Esophagus muscularis mucosa (tissue), 4 donors: ENCODE measurements at places on chromosomes 1 and 21. TPM values are rescaled to one million over a fixed set of nuclear protein-coding genes. Genes with fewer than 3 reads are reported as not detected.

MCOLN2 gene
- 0.23 TPM for total RNA-seq

DYNLT5 gene
- 3.1 TPM for total RNA-seq

HPDL gene
- total RNA-seq: 0.19 TPM

PLEKHA6 gene
- 22.4 TPM for total RNA-seq

CD84 gene
- total RNA-seq: 5.8 TPM

SRM gene
- 69.7 TPM for total RNA-seq

MUTYH gene
- total RNA-seq: 22.1 TPM

HUNK gene
- 0.99 TPM for total RNA-seq

MCOLN3 gene
- total RNA-seq: 0.65 TPM

KCNJ9 gene
- not detected for total RNA-seq

GRCh38 chr1:24964811-24965570 is 34.9 kb upstream of the RUNX3 start:
- no peak for DNase-seq

DNA sequence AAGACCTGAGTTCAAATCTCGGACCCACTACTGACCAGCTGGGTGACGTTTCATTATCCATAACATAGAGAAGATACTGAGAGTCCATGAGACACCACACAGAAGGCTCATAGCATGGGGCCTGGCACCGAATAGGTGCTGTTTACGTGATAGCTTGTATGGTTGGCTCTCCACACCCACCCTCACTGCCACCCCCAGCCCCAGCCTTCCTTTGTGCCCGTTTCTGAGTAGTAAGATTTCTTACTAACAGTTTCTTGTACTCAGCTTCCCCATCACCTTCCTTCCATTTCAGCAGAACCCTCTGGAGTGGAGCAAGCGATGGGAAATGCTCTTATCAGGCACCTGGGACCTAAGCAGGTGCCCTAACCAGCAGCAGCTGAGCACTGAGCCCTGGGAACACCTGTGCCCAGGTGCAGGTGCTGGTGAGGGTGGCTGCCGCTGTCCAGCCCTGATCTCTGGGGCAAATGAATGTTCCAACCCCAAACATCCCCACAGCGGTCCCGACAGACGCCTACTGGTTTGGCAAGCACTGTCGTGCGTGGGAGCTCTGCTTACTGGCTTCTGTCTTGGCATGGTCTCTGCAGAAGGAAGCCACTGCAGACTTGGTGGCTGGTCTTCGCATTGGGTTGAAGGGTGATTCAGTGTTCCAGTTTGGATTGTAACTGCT is 225.4 kb downstream of the CAMTA1 start:
- no peak for DNase-seq

GRCh38 chr21:22609802-22610201 is 1611.6 kb downstream of the NCAM2 start:
- no peak for DNase-seq

- DNase-seq: no peak
Measured at GRCh38 chr1:227774821-227775661, 39.8 kb downstream of the SNAP47 start.

- DNase-seq: no peak
Measured at GRCh38 chr1:125087247-125087646, 3902.5 kb downstream of the SRGAP2C start.

DNA sequence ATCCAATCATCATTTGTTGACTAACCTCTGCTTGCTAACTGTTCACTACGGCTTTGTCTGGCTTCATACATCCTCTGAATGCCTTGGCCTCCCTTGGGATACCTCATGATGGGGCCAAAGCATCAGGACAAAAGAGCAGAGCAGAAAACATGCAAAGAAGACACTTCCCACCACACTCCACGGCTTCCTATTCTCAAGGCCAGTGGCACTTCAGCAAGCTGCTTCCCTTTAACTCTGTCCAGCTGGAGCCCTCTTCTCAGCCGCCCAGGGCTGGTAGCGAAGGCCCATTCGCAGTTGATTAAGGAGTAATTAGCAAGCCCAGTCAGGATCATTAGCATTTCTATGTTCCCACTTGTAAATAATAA is 224.3 kb upstream of the FGGY start:
- DNase-seq: no peak

DNA sequence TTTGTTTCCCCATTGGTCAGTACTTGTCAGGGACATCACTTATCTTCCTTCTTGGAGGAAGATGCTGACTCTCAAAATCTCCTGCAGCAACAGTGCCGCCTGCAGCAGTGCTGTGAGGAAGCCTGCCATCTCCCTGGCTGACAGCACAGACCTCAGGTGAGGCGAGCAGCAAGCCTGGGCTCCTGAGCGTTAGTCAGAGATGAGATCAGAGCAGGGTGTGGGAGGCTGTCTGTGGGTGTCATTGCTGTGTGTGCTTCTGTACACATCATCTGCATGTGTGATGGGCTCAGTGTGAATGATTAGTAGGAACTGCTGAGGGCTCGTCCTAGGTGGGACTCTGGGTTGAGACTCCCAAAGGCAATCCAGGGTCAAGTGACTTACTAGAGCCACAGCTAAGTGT is 6.1 kb downstream of the STRIP1 start:
- no peak for DNase-seq

DNA sequence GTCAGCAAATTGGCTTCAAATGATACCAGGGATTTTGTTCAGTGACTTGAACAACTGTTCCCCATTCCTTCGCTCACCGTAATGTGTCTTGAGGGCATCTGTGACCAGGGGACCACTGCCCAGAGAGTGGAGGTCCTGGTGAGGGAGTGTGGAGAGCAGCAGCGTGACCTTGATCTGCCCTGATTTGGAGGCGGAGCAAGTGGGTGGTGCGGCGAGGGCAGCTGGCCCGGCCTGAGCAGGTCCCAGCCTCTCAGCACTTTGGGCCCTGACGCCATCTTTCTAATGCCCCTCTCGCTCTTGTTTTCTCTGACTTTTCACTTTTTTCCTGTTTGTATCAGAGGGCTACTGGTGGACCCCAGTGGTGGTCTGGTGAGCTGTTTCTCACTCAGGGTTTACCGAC is 31.1 kb downstream of the DIP2A start:
- DNase-seq: no peak

GRCh38 chr1:116854716-116855115 is 55.0 kb upstream of the PTGFRN start:
- no peak for DNase-seq

DNA sequence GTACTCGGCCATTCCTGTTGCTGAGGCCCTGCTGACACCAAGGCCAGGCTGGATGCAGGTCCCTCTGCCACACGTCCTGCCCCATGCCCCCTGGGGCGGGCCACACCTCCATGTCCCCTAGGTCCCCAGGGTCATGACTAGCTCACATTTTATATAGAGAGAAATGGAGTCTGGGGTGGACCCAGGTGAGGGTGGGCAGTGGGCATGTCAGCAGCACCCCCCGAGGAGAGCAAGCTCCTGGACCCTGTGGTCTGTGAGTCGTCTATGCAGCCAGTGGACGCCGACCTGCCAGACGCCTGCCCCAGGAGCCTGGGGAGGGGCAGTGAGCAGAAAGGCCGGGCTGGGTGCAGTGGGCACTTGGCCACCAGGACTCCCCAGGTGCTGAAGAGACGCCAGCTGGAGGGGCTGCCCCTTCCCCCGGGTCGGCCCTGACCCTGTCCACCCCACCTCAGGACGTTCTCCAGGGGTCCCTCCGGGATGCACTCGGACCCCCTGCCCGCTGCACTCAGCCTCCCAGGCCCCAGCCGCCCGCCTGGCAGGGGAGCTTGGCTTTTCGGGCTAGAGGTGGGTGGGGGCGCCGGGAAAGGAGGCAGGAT is 15.9 kb downstream of the SAMD11 start:
- DNase-seq: no peak

GRCh38 chr1:155134880-155135414 is 705 bp upstream of the SLC50A1 start:
- peak; percentile 96 for DNase-seq

DNA sequence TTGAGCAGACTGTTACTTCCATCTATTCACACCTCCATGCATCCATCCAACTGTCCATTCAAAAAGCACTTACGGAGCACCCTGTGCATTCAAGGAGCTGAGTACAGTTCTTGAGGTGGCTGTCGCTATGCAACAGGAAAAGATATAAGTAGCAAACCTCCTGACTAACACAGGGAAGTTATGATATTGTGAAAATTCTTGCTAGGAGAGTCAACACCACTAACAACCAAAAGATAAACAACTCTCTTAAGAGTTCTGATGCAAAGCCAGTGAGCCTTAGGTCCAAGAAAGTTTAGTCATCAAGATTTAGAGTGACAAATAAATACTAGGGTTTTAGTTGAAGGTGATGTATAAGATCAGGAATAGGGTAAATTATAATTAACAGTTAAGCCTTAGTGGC is 44.5 kb upstream of the TRIM45 start:
- DNase-seq: no peak

- no peak for DNase-seq
Measured at GRCh38 chr1:185445594-185445993, 128.6 kb upstream of the IVNS1ABP start.

GRCh38 chr1:232682248-232682647 is 52.3 kb upstream of the SIPA1L2 start:
- DNase-seq: no peak

DNA sequence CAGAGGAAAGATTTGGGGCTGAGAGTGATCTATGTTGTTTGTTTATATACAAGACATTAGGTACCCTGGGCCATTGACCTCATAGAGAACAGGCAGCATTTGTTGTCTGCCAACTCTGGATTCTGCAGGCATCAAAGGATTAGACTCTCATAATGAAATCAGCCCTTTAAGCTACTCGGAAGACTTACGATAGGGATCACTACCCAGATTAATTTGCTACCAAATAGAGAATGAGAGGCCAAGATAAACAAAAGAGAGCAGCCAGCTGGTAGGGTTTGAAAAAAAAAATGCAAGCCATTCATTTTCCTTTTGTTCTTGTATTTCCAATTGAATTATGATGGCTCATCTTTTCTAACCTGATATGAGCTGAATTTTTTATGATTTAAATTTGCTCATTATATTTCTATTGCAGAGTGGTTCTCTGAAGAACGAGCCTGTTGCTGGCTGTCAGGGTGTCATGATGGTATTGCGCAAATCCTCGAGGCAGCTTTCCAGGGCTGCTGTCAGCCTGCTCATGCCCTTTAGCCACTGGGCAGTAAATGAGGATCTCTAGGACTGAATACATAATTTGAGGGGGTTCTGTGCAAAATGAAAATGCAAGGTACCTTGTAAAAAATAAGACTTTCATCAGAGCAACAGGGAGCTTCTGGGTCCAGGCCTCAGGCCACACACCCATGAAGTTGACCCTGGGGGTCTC is 116.4 kb upstream of the KCNJ15 start:
- DNase-seq: peak; percentile 81

DNA sequence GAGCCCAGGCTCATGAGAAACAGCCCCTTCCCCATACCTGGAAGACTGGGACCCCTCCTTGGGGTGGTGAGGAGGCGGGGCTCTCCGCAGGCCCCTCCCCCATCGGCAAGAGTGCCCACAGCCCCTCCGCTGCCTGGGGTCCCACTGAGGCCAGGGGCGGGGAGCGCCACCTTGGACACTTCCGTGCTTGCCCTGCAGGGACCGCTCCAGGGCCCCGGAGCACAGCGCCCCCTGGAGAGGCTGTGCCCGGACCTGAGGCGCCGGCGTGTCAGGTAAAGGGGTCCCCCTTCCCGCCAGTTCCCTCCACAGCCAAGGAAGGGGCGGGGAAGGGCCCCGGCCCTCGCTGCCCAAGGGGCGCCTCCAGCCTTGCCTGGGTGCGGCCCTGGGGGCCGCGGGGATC is 21.5 kb downstream of the INAVA start:
- no peak for DNase-seq

- DNase-seq: no peak
Measured at GRCh38 chr1:151985768-151986167, 7.9 kb downstream of the S100A10 start.

GRCh38 chr21:32858628-32859027 is 87.1 kb upstream of the PAXBP1 start:
- DNase-seq: no peak

- DNase-seq: no peak
Measured at GRCh38 chr1:161902182-161902581, 121.5 kb downstream of the OLFML2B start.

- no peak for DNase-seq
Measured at GRCh38 chr1:171817511-171818265, 23.6 kb upstream of the DNM3 start.

DNA sequence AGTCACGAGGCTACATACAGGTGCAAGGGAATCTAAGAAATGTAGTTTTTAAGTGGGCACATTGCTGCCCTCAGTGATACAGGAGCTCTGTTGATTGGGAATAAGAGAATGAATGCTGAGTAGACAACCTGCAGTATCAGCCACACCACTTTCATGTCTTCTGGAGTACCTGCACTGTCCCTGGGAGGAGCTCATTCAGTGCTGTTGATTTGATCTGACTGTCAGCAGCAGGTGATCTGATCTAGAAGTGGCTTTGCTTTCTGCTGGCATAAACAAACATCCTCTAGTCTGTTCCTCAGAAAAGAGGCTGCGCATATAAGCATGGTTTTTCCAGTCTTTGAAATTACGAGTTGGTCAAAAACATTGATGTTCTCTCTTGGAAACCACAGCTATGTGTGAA is 35.5 kb upstream of the LRRC52 start:
- DNase-seq: peak; percentile 14

DNA sequence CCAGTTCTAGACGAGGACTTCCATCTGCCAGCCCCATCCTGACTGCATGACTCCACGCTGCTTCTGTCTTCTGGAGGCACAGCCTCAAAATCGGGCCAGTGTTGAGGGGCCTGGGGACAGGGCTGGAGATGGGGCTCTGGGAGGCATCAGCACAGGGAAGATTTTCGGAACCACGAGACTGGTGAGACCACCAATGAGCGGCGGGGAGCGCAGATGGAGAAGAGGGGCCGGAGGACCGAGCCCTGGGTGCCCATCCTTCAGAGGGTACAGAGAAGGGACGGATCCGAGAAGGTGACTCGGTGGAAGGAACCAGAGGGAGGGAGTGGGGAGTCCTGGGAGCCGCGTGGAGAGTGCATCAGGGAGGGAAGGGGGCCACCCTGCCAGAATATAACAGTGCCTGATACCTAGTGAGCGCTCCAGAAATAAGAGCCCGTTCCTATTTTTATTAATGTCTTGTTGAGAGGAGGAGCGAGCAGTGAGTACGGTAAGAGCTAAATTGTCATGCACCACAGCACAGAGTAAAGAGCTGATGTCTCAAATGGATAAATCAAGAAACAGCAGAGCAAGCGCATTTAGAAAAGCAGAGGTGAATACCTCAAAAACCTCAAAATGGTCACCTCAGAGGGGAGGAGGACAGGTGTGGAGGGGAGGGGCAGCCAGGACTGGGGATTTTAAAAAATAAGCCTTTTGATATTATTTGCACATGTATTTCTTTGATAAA is 26.2 kb upstream of the KIF26B start:
- DNase-seq: no peak
